ENCODE measurements at places on chromosomes 6 and 20.

- no peak for DNase-seq
Observed at GRCh38 chr20:38880952-38881735, 45.1 kb upstream of the FAM83D start.

GRCh38 chr20:38628580-38629470 is 27.2 kb downstream of the ARHGAP40 start:
- no peak for DNase-seq

DNA sequence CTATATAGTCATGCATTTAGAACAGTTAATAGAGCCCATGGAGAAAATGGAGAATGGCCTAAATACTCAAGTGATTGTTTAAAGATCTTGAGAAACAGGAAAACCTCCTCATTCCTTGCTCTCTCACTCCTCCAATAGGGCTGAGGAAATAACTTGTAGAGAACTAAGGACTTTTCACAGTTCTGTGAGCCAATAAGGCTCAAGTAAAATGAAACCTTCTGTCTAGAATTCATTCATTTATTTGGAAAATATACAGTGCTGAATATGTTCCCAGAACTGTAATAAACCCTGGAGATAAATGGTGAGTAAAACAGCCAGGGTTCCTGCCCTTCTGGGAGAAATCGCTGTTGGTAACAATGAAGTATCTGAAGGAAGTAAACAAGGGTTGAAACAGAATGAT is 35.3 kb downstream of the ELOVL2 start:
- DNase-seq, result no peak

DNA sequence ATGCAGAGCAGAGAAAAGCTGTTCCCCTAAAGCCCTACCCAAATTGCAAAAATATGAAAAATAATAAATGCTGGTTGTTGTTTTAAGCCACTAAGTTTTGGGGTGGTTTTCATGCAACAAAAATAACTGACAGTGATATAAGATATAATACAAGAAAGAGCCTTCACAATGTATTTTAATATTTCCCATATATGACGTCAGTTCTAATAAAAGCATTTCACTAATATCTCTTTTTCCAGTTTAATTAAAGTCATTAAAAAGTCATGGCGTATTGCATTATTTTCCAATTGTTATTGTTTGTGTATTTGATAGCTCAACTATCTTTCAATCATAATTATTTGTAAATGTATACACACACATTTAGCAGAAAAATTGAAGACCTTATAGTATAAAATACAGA is 134.7 kb upstream of the EPHA7 start:
- DNase-seq, result no peak

GRCh38 chr6:144534180-144534579 is 249.0 kb downstream of the UTRN start:
- no peak for DNase-seq

GRCh38 chr6:63910863-63911551 is 275.4 kb downstream of the PHF3 start:
- DNase-seq, result no peak

DNA sequence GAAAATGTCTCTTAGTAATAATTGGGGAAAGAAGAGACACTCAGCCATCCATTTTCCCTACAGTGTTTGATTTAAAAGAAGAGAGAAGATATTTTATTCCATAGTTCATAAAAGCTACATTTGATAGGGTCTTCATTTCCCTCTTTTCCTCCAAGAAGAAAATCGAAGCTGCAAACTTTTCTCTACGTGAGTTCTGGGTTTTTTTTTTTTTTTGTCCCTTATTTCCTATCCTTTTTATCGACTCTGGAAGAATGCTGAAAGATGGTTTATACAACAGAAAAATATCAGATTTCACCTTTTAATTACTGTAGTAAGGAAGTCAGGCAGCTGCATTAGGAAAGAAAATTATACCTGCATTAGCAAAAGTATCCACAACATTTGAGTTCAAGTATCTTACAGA is at the start of gene OR2J1:
Gene OR2J1 (plus strand): TSS at position 301 of the 400 bp plus-strand sequence. CDS start 1,453 bp downstream, outside the sequence.
- DNase-seq, result no peak

GRCh38 chr6:76742919-76743318 is 670.5 kb upstream of the IMPG1 start:
- DNase-seq, result no peak

GRCh38 chr6:38264605-38265004 is 375.1 kb downstream of the BTBD9 start:
- DNase-seq, result no peak

- DNase-seq, result no peak
Observed at GRCh38 chr6:132122871-132123270, 171.7 kb upstream of the CCN2 start.

DNA sequence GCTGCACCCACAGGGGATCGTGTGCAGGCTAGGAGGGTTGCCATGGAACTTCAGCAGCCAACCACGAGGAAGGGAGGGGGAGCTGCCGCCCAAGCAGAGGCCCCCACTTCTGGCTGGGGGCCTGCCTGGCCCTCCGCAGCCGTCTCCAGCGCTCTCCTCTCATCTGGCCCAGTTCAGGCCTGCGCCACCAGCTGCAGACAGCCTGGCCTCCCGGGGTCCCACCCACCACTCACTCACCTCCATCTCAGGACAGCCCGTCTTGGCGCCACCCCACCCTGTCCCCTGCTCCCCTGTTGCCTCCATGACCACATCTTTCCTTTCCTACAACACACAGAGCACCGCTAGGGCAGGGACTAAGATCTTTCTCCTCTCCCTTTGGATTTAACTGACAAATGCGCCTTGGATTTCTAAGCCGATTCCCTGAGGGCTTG is 98.7 kb downstream of the ANKRD60 start:
- DNase-seq, result no peak

- no peak for DNase-seq
Observed at GRCh38 chr20:9200620-9201019, 131.7 kb downstream of the PLCB4 start.

DNA sequence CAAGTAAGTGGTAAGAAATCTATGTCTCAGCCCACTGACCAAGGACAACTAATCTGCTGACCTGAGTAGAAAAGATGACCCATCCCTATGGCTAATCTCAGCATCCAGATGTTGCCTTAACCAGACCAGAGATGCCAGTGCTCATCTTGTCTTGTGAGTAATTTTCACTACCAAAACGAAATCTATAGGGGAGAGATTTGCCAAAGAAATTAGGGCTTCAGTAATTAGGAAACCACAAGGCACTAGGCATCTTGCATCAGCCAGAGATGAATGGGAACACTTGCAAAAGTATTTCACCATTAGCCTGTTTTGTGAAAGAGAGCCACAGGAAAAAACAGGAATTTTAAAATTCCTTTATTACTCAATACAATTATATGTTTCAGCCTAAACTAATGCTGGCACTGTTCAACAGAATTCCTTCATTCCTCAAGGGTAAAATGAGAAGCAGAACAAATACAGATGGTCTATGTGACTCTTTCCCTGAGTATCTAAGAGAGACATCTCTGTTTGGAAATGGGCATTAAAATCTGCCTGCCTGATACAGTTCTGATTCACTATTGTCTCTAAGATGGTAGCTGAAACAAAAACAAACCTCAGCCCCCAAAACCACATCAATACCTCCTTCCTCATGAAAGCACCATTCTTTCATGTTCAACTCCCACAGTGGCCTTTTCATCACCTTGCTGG is 87.8 kb downstream of the GMDS start:
- DNase-seq, result peak; percentile 25

GRCh38 chr6:46419576-46420002 is 71.7 kb downstream of the RCAN2 start:
- no peak for DNase-seq

- no peak for DNase-seq
Observed at GRCh38 chr6:166620478-166621113, 6.5 kb downstream of the RPS6KA2 start.

GRCh38 chr20:16245879-16246278 is 327.4 kb downstream of the KIF16B start:
- DNase-seq, result no peak

DNA sequence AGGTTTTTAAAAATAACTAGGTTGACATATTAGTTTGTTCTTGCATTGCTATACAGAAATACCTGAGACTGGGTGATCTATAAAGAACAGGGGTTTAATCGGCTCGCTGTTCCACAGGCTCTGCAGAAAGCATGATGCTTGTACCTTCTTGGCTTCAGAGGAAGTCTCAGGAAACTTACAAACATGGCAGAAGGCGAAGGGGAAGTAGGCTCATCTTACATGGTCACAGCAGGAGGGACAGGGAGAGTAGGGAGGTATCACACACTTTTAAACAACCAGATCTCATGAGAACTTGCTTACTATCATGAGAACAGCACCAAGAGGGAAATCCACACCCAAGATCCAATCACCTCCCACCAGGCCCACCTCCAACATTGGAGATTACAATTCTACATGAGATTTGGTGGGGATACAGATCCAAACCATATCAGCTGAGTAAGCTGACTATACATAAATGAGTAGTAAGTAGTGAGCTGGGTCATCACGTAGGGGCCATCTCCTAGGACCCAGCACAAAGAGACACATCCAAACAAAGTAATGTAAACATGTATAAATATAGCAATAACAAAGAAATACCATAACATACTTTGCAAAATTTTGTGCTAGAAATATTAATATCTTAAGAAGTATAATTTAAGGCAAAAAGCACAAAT is 31.4 kb upstream of the SIRPG start:
- DNase-seq, result no peak

- DNase-seq, result no peak
Observed at GRCh38 chr6:148885925-148886845, 139.4 kb downstream of the UST start.

- no peak for DNase-seq
Observed at GRCh38 chr6:159204605-159205004, 35.4 kb downstream of the FNDC1 start.

- DNase-seq, result no peak
Observed at GRCh38 chr6:139406577-139407343, 32.3 kb upstream of the CITED2 start.

GRCh38 chr6:16933961-16934360 is 167.9 kb upstream of the STMND1 start:
- no peak for DNase-seq

GRCh38 chr20:63743210-63743970 is 3.8 kb downstream of the SLC2A4RG start:
- DNase-seq, result no peak

GRCh38 chr20:21203088-21203656 is 77.3 kb downstream of the KIZ start:
- DNase-seq, result no peak

GRCh38 chr6:19714434-19715166 is 122.6 kb upstream of the ID4 start:
- no peak for DNase-seq

DNA sequence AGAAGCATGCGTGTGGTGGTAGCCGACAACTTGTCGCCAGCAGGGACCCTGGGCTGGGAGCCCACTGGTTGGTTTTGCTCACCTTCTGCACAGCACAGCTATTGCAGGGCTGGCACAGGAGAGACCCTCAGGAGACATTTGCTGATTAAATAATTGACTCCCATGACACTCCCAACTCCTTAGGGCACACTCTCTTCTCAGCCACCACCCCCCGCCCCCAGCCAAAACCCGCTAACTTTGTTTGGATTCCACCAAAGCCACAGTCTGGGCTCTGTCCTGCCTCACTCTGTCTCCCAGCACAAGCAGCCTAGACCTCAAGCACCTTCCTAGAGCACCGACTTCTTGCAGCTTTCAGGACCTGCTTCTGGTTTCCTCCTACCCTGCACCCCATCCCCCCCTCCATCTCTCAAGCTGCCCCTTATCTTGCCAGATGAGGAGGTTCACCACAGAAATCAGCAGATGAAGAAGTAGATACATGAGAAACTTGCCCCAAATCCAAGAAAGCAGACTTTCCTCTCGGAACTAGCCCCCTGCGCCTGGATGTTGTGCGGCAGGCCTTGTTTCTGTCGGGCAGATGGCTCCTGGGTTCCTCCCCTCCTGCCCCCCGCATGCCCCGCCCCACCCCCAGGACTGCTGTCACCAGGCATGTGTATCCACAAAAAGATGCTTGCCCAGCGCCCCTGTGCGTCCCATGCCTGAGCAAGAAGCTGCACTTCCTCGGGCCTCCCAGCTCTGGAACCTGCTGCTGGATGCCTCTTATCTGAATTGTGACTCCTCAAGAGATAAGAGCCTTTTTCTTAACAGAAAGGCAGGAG is 35.0 kb upstream of the CD93 start:
- no peak for DNase-seq
